Muscle of arm (tissue), 14 donors: ENCODE measurements at places on chromosomes 7 and 10. TPM values are rescaled to one million over a fixed set of nuclear protein-coding genes. Genes with fewer than 3 reads are reported as not detected.

GIMAP7 gene
- 10.4 TPM for polyA plus RNA-seq

FAM25C gene
- polyA plus RNA-seq: not detected

MEOX2 gene
- 90.5 TPM for polyA plus RNA-seq

POP7 gene
- 15.5 TPM for polyA plus RNA-seq

DNA sequence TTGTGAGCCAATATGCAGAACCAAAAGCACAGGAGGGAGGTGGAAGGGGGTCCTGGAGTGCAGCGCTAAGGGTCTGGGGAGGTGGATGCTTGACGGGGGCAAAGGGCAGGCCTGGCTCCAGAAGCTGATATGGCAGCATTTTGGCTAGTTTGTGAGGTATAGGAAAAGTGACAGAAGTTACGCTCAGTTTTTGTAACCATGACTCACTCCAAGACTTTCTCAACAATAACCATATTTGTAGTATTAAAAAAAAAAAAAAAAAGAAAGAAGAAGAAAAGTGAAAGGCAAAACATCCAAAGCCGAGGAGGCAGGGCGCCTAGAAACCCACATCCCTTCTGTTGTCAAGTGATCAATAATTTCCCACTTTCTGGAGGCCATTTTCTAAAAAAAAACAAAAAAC is 92.3 kb downstream of the RNF216 start:
- DNase-seq: no peak

DNA sequence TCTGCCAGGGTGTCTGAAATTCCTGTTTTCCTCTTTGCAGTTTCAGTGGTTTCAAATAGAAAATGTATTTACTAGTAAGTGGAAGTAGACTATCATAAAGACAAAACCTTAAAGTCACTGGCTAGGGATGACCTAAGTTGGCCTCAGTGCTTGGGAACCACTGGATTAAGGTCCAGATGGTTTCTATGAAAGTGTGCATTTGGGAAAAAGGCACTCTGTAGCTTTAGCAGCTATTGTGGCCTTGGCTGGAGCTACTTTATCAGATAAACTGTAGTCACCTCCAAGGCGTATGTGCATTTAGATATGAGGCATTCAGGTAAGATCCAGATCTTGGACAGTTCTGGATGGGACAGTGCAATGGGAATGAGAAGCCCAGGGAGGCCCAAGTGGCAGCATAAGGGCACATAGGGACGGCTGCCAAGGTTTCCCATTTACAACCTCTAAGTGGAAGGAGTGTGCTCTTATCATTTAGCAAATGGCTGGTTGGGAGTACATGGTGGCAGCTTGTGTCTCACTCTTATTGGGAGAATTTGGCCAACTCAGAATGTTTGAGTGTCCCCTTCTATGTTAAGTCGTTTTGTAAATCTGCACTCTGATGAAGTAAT is 185.6 kb downstream of the LRMDA start:
- DNase-seq: no peak

GRCh38 chr7:77464589-77464988 is 48.4 kb upstream of the GSAP start:
- no peak for DNase-seq

- no peak for DNase-seq
Measured at GRCh38 chr7:110358028-110358427, 732.9 kb upstream of the LRRN3 start.

- DNase-seq: no peak
Measured at GRCh38 chr7:41116337-41116736, 586.6 kb downstream of the INHBA start.

DNA sequence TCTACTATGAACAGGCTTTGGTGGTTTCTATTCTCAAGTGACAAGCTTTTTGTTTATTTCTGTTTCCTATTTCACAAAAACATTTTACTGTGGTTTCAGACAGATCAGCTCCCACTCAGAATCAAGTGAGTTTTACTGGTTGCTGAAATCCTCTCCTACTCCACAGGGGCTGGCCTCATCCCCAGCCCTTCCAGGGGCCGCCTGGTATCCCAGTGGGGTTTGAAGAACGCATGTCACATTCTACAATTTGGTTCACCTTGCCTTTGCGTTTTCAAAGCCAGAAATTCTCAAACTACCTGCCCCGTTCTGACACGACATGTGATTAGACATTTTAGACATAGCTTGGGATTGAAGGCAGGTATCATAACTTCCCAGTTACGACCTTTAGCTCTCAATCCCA is 160.9 kb upstream of the AGK start:
- DNase-seq: no peak
